H1 (cell line): ENCODE measurements at places on chromosomes 7 and 10. TPM values are rescaled to one million over a fixed set of nuclear protein-coding genes. Genes with fewer than 3 reads are reported as not detected.

CYP3A5 gene
- 0.06 TPM in 1 of 2 replicates, not detected in the other for polyA plus RNA-seq

PHKG1 gene
- 0.03 and 0.14 TPM in 2 replicates for polyA plus RNA-seq

INA gene
- 13.4 and 17.1 TPM in 2 replicates for polyA plus RNA-seq

DNA sequence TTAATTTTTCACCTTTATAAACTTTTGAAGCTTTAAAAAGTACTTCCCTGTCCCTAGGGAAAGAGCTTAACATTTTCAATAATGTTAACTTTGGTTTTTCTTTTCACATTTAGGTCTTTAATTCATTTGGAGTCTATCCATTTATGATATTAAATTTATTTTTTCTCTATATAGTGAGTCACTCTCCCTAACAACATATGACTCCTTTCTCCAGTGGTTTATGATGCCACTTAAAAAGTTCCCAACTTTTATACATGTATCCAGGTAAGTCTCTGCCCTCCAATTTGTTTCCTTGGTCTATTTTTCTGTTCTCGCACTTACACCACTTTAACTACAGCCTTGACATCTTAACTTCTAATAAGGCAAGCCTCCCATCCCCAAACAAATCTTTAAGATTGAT is 3.5 kb downstream of the CACUL1 start:
- H3K27ac ChIP-seq = no peak overlapping the region
- no peaks in the 10 kb centered on the region; the same call in 1 of the 2 replicates for H3K4me1 ChIP-seq
- H3K27me3 ChIP-seq = no peaks in the 10 kb centered on the region
- DNase-seq = no peak
- H3K36me3 ChIP-seq = peaks cover 5% of the 10 kb centered on the region; the same call in 1 of the 2 replicates

DNA sequence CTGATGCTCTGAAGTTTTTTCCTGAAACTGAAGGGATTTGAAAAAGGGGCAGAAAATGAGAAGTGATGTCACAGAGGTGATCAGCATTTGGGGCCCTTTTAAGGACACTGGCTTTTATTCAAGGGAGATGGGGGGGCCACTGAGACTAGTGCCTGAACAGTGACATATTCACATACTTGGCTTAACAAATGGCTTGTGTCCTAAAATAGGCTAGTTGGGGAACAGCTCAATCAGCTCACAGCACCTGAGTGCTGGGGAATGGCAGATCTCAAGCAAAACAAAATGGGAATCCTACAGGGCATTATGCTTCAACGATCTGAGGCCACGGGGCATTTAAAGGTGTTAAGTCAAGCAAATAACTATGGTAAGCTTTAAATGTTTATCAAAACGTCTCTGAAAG is 90.1 kb downstream of the UBE2H start:
- no peaks in the 10 kb centered on the region for H3K36me3 ChIP-seq
- H3K4me3 ChIP-seq = no peak overlapping the region
- no peak for DNase-seq

DNA sequence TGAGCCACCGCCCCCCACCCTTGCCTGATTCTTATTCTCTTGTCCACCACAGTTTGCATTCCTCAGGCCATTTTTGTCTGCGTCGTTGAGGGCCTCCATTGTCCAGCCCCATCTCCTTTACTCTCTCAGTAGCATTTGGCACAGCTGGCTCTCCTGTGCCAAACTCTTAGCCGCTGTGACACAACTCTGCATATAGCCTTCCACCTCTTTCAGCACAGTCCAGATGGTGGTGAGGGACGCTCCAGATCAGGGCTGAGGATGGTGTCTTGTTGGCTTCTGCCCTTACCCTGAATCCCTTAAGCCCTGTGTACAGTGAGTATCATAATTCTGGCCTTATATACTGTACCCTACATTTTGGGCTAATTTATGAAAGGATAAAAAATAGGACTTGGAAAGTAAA is 45.6 kb downstream of the BMPR1A start:
- H3K4me1 ChIP-seq = peaks cover 25% of the 10 kb centered on the region
- no peaks in the 10 kb centered on the region for H3K36me3 ChIP-seq
- no peak for DNase-seq
- H3K27ac ChIP-seq = no peak overlapping the region
- no peaks in the 10 kb centered on the region for H3K27me3 ChIP-seq

- no peak overlapping the region for H3K27ac ChIP-seq
- H3K4me3 ChIP-seq = no peak overlapping the region
- no peak for DNase-seq
- peaks cover 63% of the 10 kb centered on the region for H3K36me3 ChIP-seq
- H3K4me1 ChIP-seq = no peaks in the 10 kb centered on the region
- no peaks in the 10 kb centered on the region for H3K27me3 ChIP-seq
These were observed 8.7 kb downstream of the HUS1 start for GRCh38 chr7:47970761-47971160.
